NCI-H1105 treated with DMSO at 0.1 percent for 48 hours (cell line): ENCODE measurements at places on chromosomes 1 and 21.
A peak's percentile ranks its signal among the peaks of the same experiment; 100 is the strongest.

GRCh38 chr1:43979528-43980254, 681 bp downstream of the B4GALT2 start:
- DNase-seq, result peak; percentile 19

DNA sequence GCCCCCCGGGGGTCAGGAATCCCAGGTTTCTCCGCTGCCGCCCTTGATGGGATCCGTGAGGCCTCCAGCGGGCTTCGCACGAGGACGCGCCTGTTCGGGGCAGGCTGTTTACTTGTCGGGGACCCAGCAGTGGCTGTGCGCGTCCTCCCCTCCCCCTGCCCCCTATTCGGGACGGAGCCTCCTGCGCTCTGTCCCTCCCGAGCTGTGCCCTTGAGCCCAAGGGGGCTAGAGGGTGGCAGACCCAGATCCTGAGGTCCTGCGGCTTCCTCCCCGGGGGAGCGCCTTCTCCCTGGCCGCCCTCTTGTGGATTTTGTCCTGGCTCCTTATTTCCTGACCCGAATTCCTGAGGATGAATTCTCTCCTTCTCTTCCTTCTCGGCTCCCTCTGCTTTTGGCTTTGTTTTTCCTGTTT, 38.4 kb downstream of the PIK3CD start:
- DNase-seq, result no peak

- DNase-seq, result no peak
Observed at GRCh38 chr1:184000321-184000720, 37.2 kb downstream of the COLGALT2 start.

DNA sequence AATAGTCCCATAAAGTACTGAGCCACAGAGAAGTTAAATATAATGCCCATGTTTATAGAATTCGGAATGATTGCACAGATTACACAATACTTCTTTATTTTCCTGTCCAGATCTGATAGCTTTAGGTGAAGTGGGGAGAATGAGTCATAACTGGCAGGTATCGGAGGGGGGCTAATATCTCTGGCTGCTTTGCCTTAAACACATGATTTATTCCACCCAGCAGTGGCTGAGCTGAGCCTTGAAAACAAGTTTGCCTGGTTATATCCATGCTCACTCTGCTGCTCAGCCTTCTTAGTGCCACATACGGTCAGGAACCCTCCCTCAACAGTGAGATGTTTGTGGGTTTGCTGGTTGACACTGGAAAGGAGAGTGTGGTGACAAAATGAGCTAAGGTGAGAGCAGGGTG, 119.7 kb upstream of the ZNF648 start:
- DNase-seq, result no peak

DNA sequence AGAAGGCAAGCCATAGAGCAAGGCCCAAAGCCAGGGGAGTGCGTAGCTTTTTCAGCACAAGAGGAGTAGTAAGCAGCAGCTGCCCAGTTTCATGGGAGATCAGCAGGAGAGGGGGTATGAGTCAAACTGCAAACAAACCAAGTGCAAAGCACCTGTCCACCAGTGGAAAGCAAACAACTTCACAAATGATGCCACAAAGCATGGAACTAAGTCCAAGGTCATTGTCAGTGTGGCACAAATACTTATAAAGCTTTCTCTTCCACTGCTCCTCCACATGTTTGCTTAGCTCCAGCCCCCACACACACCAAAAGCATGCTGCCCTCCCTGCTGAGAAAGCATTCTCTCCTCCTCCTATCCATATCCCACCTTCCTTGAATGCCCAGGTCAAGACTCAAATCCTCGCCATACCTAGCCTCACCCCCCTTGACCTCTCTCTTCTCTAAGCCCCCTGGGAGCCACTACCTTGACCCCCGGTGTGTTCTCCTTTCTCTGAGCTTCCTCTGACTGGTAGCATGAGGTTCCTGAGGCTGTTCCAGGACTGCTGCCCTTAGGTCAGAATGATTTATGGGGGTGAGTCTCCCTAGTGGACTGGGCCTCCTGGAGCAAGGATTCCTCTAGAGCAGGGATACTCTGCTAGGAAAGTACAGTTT, 70.4 kb downstream of the DMAP1 start:
- DNase-seq, result peak; percentile 21

GRCh38 chr1:209349363-209350308, 233.9 kb upstream of the CAMK1G start:
- no peak for DNase-seq

DNA sequence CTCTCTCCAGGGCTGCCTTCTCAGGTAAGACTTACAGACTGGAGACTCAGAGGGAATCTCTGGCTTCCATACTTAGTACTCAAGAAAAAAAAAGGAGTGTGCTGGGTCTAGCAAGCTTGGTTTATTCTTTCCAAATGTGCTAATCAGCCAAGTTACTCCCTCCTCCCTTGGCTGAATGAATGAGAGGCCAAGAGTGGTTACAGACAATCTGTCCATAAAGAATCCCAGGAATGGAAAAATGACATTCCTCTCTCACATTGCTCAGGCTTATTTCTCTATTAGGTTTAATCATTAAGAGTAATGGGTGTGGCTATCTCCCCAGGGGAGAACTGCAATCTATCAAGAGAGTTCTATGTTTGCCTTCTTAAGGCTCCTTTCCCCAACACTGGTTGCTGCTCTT, 547.3 kb upstream of the PLXNA2 start:
- DNase-seq, result no peak

DNA sequence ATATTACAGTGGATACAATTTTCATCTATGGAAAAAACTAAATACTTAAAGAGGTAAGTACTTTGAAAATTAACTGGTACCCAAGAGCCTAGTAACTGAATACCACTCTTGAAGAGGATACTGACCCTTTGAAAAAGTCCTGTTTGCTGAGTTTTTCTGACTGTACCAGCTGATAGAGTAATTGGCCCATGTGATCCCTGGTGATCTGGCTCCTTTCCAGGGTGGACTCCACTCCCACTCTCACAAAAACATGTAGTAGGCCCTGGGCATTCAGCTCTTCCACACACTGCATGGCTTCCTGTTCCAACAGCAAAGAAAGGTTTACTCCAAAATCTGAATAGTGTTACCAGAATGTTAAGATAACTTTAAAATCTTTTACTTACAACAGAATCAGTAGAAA, 53.6 kb upstream of the HP1BP3 start:
- no peak for DNase-seq

DNA sequence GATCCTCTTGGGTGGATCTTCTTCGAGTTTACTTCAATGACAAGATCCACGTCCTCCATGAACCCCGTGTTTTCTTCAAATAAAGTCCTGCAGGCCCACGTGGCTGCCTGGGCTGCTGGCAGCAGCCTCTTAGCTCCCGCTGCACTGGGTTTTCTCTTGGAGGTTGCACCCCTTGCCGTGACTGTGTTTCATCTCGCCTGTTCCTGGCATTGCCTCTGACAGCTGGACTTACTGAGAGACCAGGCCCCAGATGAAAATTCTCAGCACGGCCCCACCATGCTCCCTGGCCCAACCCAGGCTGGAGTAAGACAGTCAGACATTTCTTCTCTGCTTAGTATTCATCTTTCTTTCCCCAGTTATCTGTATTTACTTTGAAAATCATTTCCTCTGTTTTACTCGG, 274.8 kb upstream of the RUNX1 start:
- DNase-seq, result no peak

- peak; percentile 10 for DNase-seq
Observed at GRCh38 chr1:53576381-53576801, 117.2 kb downstream of the DMRTB1 start.

DNA sequence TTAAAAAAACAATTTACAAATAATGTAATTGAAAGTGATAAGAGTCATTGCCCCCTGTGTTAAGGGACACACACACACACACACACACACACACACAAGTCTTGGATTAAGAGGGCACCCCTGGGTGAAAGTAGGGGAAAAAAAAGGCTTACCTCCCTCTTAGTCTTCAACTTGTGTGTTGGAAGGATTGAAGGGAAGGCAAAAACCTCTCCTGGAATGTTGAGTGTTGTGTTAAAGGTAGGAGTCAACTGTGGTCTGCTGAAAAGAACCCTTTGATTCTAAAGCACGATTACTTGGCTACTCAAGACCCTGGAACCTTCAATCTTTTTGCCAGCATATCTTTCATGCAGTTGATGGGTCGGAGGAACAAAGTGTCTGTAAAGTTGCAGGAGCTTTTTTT, 6.4 kb downstream of the PBX1 start:
- no peak for DNase-seq

DNA sequence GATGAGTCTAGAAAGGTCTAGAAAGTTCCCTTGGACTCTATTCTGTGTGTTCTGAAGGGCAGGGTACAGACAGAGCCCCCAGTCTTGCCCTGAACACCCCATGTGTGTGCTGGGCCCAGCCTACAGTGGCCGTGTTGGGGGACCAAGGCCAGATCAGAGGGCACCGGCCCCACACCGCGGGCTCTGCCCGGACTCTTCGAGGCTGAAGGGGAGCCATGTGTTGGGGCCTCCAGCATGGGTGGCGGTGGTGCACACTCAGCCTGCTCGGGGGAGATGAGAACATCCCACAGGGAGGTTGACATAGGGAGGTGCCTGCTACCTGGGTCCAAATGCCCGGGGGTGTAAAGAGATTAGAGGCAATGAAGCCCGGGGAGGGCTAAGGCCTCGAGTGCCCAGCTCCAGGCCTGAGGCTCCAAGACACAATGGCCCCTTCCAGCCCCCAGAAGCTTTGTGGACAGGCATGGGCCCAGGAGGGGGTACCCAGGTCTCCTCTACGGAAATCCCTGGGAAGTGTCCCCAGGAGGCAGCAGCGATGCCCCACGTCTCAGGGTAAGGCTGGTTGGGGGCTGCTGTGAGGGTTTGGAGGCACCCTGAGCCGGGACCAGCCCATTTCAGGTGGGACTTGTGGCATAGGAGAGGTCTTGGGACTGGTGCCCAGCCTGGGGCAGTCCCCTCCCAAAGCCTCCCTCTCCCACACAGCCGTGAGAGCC, 12.1 kb downstream of the ARHGEF16 start:
- no peak for DNase-seq
